ENCODE measurements at places on chromosomes 7 and 10. TPM values are rescaled to one million over a fixed set of nuclear protein-coding genes. Genes with fewer than 3 reads are reported as not detected.

GRCh38 chr7:101828301-101829020, 11.0 kb downstream of the CUX1 start:
- no peak overlapping the region for H3K27ac ChIP-seq
- H3K4me1 ChIP-seq = no peaks in the 10 kb centered on the region
- no peaks in the 10 kb centered on the region for H3K27me3 ChIP-seq
- no peak for DNase-seq
- no peak overlapping the region for H3K4me3 ChIP-seq

- no peaks in the 10 kb centered on the region for H3K27me3 ChIP-seq
Measured at GRCh38 chr7:130611218-130611617, 57.3 kb downstream of the COPG2 start.

DNA sequence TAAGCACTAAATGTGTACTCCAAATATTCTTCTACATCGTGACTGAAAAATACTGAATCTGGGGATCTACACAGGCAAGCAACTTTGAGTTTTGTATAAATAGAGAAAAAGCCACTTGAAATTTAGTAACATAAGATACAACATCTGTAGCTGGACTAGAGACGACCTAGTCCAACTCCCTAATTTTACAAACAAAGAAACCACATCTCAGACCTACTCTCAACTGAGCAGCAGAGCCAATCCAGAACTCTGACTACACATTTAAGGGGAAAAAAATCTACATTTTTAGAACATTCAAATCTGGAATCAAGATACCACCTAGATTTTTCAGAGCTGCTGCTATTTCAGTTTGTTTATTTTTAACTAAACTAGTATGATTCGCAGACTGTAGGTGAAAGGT, 88.9 kb downstream of the CABCOCO1 start:
- peaks cover 7% of the 10 kb centered on the region for H3K4me1 ChIP-seq
- no peak for DNase-seq
- no peaks in the 10 kb centered on the region for H3K36me3 ChIP-seq
- no peak overlapping the region for H3K4me3 ChIP-seq
- peak overlapping the region; percentile 48 for H3K27ac ChIP-seq
- no peaks in the 10 kb centered on the region for H3K27me3 ChIP-seq

DNA sequence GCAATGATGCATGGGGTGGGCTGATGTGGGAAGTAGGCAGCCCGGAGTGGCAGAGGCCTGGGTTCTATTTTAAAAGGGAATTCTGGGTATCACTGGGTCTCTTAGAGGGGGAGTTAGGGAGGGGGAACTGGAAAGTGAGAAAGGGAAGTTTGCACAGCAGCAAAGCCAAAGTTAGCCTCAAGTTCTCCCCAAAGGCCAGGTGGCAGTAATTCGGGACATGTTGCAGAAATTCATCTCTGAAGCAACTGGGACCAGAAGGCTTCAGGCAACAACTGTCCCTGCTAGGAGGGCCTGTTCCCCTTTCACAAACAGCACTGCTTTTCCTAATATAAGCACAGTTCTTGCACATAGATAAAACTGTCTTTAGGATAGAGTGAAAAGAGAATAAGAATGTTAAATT, 67.4 kb downstream of the NOD1 start:
- H3K27ac ChIP-seq = no peak overlapping the region
- H3K4me3 ChIP-seq = no peak overlapping the region
- DNase-seq = no peak

GRCh38 chr7:36036590-36036989, 116.5 kb upstream of the EEPD1 start:
- no peaks in the 10 kb centered on the region for H3K27me3 ChIP-seq
- H3K36me3 ChIP-seq = no peaks in the 10 kb centered on the region
- no peak for DNase-seq
- no peak overlapping the region for H3K4me3 ChIP-seq
- H3K27ac ChIP-seq = no peak overlapping the region
- H3K4me1 ChIP-seq = no peaks in the 10 kb centered on the region

RSBN1L gene
- 20.1 TPM for total RNA-seq

All from colonic mucosa (tissue), 4 donors.